ENCODE measurements at places on chromosomes 2 and 18. TPM values are rescaled to one million over a fixed set of nuclear protein-coding genes. Genes with fewer than 3 reads are reported as not detected.

Gene MYCN
- 26.7 TPM for total RNA-seq

Gene GPBAR1
- not detected for total RNA-seq

Gene AQP4
- 0.09 TPM for total RNA-seq

Gene ALPG
- total RNA-seq = not detected

Gene DAW1
- not detected for total RNA-seq

Gene CNGA3
- not detected for total RNA-seq

Gene LHCGR
- total RNA-seq = not detected

Gene CPO
- total RNA-seq = not detected

Gene ANKRD36C
- total RNA-seq = 44.4 TPM

Gene CIB4
- total RNA-seq = not detected

Gene THSD7B
- total RNA-seq = 1.2 TPM

Gene TBR1
- 0.09 TPM for total RNA-seq

Gene KCNJ3
- total RNA-seq = 0.77 TPM

Gene EVA1A
- 2.8 TPM for total RNA-seq

Gene ANKRD30B
- not detected for total RNA-seq
